ENCODE measurements at places on chromosomes 2 and 18. TPM values are rescaled to one million over a fixed set of nuclear protein-coding genes. Genes with fewer than 3 reads are reported as not detected.

GRCh38 chr18:57975805-57976204 lies 68.2 kb upstream of the NEDD4L start:
- no peak for DNase-seq

The SP3 gene
- total RNA-seq, result 107 TPM

- DNase-seq, result no peak
Measured at GRCh38 chr2:149984311-149984710, 396.7 kb upstream of the MMADHC start.

- DNase-seq, result no peak
Measured at GRCh38 chr18:61643884-61644647, 248.7 kb downstream of the RNF152 start.

DNA sequence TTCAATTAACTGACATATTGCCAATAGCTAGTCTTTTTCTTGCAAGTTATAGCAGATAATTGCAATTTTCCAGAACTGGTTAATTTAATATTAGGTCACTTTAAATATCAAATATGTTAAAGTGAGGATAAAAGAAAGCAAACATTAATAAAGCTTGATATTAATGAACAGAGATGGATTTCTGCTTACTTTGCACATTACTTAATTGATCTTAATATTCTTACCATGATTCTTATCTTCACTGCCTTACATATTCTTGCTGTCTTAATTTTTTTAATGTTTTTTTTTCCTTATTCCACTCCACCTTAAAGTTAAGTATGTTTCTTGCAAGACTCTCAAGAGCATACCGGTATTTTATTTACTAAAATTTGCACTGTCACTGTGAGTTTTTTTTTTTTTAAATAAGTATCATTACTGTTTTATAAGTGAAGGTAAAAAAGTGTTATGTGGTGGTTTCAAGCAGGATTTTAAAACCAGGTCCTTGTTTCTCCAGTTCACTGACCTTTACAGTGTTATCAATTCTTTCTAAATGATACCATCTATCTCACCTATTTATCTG lies 33.9 kb downstream of the PPP3R1 start:
- DNase-seq, result no peak

DNA sequence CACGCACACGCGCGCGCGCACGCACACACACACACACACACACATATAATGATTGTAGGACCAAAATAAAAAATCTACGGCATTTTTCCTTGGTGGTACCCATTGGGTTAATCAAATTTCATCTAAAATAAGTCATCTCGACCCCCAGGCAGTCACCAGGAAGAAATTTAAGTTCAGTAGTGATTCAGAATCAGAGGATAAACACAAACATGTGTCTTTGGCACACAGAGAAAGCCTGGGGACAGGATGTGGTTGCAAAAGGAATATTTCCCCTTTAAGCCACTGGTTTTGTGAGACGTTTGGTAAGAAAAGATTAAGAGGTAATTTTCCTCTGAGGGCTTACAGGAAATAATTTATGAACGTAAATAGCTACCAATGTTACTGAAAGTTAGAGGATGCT lies 171.6 kb upstream of the PIEZO2 start:
- no peak for DNase-seq

Data from T-cell (primary cell).